ENCODE measurements at places on chromosomes 1 and 21. TPM values are rescaled to one million over a fixed set of nuclear protein-coding genes. Genes with fewer than 3 reads are reported as not detected.

The FCAMR gene
- not detected for total RNA-seq

The KCNE2 gene
- total RNA-seq = 1.8 TPM

The LIN28A gene
- 26.2 TPM for total RNA-seq

The EXTL1 gene
- 0.31 TPM for total RNA-seq

The ICOSLG gene
- 5.4 TPM for total RNA-seq

The RCSD1 gene
- 0.75 TPM for total RNA-seq

- H3K4me1 ChIP-seq = no peaks in the 10 kb centered on the region
- DNase-seq = no peak
- no peaks in the 10 kb centered on the region for H3K36me3 ChIP-seq
- H3K27me3 ChIP-seq = peaks cover 4% of the 10 kb centered on the region
- no peak overlapping the region for H3K4me3 ChIP-seq
- H3K27ac ChIP-seq = no peak overlapping the region
Observed at GRCh38 chr1:236718328-236718727, 32.0 kb downstream of the ACTN2 start.

GRCh38 chr1:51264451-51264850 lies 28.4 kb downstream of the RNF11 start:
- DNase-seq = no peak
- no peak overlapping the region for H3K4me3 ChIP-seq
- peaks cover 4% of the 10 kb centered on the region for H3K36me3 ChIP-seq
- H3K27ac ChIP-seq = no peak overlapping the region
- H3K27me3 ChIP-seq = no peaks in the 10 kb centered on the region
- H3K4me1 ChIP-seq = peaks cover 38% of the 10 kb centered on the region

DNA sequence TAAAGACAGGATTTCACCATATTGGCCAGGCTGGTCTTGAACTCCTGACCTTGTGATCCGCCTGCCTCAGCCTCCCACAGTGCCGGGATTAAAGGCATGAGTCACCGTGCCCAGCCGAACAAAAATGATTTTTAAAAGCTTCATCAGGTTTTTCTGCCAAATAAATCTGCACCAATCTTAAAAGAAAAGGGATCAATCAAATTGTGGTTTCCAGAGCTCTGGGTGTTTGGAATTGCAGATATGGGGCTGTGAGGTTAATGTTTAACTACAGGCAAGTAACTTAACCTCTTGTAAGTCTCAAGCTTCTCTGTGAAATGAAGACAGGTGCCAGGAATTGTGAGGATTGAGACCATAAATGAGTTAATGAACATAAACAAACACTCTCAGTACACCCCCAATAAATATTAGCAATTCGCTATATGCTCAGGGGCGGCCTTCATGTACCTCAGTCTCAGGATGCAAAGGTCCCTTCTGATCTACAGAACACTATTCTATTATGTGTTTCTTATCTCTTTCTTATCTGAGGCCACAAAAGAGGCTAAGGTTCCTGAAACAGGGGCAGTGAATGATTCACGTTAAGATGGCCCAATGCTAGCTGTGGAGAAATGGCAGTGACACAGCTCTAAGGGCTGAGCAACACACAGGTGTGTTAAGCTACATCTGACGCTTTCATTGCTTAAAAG lies 7.1 kb upstream of the GNPAT start:
- H3K4me1 ChIP-seq = peaks cover 27% of the 10 kb centered on the region
- H3K27ac ChIP-seq = peak overlapping the region; percentile 90
- no peak for DNase-seq
- H3K4me3 ChIP-seq = no peak overlapping the region
- peaks cover 22% of the 10 kb centered on the region for H3K36me3 ChIP-seq
- H3K27me3 ChIP-seq = no peaks in the 10 kb centered on the region

DNA sequence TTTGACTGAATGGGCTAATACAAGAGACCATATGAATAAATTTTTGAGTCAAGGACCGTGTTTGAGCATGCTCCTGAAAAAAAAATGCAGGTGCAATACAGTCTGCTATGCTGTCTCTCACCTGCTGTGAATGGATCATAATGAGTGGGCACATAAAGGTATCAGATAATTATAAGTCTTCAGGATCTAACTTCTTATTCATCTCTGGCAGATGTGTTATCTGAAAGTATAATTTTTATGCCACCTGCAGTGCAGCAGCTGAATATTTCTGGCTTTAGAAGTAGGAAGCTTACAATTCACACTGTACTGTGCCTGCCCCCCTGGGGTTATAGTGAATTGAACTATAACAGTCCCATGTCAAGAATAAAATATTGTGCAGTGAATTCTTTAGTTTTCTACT lies 333.3 kb downstream of the MRPL39 start:
- H3K36me3 ChIP-seq = no peaks in the 10 kb centered on the region
- no peak overlapping the region for H3K27ac ChIP-seq
- DNase-seq = no peak

DNA sequence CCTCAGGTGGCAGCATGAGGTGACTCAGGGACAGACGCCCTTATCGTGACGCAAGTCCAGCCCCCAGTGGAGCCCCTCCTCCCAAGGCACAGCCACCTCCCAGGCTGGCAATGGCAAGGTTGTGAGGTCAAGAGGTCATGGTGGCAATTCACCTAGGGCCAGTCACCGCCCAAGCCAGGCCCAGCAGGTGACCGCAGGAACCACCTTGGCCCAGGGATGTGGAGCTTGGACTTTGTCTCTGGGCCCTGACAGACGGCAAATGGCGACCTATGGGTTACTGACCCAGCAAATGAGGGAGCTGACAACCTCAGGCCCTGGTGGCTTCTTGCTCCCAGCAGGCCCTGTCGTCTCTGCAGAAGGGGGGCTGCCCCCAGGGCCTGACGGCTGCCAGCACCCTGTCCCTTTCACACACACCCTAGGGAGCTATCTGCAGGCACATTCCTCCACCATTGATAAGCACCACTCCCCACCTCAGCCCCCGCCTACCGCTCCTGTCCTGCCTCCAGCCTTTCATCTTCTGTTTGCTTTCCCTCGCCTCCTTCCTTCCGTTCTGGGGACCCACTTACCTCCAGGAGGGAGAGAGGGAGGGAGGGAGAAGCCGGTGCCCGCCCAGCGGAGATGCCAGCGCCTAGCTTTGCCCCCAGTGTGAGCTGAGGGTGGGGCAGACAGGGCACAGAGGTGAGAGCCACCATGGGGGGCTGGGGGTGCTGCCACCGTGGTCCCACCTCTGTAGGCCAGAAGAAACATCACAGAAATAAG lies 12.1 kb downstream of the EPHA2 start:
- H3K4me3 ChIP-seq = peak overlapping the region; percentile 47
- peak overlapping the region; percentile 96 for H3K27ac ChIP-seq
- H3K4me1 ChIP-seq = peaks cover 46% of the 10 kb centered on the region
- DNase-seq = no peak

DNA sequence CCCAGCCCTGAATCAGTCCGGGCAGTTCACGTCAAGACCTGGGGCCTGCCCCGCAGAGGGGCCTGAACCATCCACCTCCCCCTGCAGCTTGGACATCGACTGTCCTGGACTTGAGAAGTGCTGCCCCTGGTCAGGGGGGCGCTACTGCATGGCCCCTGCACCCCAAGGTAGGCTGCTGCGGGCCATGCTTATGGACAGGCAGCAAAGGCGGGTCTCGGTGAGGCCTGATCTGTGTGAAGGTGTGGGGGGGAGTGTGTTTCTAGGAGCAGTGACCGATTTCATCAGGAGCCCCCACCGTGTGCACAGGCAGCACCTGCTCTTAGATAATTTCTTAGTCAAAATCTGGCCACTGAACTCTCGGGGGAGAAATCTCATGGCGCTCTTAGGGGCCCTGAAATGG lies 13.0 kb downstream of the UMODL1 start:
- H3K4me3 ChIP-seq = no peak overlapping the region
- no peaks in the 10 kb centered on the region for H3K36me3 ChIP-seq
- no peak for DNase-seq
- no peaks in the 10 kb centered on the region for H3K4me1 ChIP-seq
- no peak overlapping the region for H3K27ac ChIP-seq
